ENCODE measurements at places on chromosomes 7 and 10. TPM values are rescaled to one million over a fixed set of nuclear protein-coding genes. Genes with fewer than 3 reads are reported as not detected.

DNA sequence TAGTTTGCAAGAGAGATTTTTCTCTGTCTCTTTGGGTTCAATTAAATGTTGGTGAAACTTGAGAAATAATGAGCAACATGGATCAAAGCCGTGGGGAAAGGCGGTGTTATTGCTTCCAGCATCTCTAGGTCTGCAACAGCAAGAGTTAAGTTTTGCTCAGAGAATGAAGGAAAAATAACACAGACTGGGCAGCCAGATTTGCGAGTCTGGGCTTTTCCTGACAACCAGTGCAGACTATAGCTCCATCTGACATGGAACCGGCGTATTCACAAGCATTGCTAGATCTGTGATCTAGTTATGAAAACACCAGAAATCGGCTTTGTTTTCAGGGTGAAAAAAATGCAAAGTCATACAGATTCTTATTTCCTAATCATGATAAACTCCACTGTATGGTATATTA is 110.4 kb downstream of the CAMK1D start:
- no peak for DNase-seq

DNA sequence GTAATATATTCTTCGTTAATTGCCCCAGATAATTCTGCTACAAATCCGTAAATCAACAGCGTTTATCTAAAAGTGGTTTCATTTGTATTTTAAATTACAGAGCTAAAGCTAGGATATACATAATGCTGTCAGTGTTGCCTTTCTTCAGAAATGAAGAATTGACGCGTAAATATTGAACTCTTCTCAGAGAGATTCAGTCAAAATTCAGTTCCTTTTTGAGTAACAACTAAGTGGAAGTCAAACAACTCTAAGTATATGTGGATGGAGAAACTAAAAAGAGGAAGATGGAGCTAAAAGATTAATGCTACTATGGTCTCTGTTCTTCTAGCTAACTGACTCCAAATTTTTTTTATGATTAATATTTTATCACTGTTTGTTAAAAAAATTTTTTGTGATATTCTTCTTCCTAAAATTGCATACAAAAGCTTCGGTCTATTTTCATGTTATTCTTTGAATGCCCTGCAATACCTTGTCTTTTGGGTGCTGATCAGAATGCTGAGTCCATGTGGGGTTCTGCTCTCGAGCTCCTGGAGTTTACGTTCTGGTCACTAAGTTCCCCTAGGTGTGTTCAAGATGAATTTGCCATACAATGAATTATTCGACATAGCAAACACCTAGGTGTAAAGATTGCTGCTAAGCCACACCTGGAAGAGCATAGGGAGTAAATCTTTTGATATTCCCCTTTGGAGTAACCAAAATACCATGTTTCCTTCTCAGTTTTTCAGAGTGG is 20.7 kb downstream of the MDFIC start:
- no peak for DNase-seq

GRCh38 chr10:58693919-58694318 is 181.2 kb downstream of the BICC1 start:
- DNase-seq: no peak

DNA sequence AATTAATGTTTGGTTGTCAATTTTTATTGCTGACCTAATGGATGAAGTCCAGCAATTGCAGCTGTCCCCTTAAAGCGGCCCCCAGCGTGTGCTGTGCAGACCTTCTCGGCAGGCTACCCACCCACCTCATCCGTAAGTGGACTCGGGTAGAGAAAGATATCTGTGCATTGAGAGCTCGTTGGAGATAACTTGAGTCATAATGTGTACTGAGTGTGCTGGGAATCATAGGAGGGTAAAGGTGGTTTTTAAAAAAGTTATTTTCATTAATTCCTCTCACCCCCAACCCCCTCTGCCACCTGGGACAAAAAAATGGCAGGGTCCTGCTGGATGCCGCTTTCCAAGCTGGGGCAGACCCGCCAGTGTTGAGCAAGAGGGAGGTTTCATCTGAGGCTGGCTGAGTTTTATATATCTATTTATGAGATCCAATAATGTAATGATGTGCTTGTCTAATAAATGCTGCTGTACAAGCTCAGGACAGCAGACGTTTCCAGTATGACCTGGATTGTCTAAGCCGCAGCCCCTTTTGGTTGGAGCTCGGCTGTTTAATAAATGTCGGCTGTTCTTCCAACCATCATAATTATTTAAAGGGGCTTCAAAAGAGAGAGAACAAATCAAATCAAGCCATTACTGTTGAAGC is 119.1 kb downstream of the NKX6-2 start:
- DNase-seq: no peak

DNA sequence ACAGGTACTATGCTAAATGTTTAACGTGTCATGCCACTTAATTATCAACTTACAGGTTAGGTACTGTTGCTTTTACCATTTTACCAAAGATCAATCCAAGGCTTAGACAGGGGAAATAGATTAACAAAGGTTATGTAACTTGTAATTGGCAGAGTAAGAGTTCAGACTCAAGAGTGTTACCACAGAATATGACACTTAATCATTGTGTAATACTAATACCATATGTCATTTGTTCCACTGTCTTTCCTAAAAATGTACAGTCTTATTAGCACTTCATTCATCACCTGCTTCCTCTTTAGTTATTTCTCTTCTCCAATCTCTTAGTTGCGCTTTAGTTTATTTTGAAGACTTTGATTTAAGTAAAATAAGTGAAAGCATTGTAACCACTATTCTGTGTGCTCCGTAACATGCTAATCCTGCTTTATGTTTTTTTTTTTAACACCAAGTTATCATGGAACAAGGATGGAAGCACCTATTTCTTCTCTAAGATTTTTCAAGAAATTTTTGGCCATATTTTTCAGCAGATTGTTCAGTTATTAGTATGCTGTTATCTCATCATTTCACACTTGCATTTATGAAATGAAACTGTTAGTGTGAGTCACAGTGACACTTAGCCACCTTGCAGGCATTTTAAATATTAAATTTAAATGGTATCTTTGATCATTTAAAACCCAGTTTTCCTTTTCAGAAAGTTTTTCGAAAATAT is 197.3 kb downstream of the PHF14 start:
- DNase-seq: no peak

GRCh38 chr7:22725585-22725984 is 1.4 kb upstream of the IL6 start:
- DNase-seq: no peak

- DNase-seq: no peak
Measured at GRCh38 chr10:29151005-29151404, 137.9 kb upstream of the LYZL1 start.

DNA sequence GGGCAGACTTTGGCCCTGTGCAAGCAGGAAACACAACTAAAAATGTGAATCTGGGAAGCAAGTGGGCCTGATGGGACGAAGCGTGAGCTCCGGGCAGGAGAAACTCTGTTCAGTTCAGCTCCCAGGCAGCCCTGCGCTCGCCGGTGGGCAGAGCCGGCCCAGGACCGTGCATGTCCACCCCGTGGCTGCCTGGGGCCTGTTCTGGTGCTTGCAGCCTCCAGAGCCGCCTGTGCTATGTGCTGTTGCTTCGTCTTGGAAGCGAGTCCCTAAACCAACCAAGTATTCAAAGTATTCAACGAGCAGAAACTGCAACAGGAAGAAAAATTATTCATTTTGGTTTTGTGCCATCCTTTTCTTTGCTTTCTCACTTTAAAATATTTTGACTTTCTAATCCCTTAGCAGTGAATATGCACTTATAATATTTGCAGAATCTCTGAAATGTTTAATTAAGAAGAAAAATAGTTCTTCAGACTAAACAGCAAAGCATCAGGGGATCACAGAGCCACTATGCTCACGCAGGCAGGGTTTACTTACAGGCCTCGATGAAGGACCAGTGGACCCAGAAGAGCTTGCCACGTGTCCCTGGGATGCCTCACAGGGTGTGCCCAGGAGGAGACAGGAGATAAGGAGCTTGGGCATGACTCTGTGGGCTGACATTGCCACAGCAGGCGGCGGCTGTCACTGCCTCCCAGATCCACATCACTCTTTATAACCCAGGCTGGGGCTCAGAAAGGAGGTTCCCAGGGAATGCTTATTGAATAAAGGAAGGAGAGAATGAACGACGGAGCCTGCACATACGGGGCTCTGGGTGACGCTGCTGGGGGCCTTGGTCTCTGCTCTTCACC is 45.6 kb downstream of the VIPR2 start:
- no peak for DNase-seq

- DNase-seq: no peak
Measured at GRCh38 chr7:5532536-5533335, 109.1 kb upstream of the TNRC18 start.

- no peak for DNase-seq
Measured at GRCh38 chr7:25597946-25598345, 369.7 kb upstream of the NPVF start.

DNA sequence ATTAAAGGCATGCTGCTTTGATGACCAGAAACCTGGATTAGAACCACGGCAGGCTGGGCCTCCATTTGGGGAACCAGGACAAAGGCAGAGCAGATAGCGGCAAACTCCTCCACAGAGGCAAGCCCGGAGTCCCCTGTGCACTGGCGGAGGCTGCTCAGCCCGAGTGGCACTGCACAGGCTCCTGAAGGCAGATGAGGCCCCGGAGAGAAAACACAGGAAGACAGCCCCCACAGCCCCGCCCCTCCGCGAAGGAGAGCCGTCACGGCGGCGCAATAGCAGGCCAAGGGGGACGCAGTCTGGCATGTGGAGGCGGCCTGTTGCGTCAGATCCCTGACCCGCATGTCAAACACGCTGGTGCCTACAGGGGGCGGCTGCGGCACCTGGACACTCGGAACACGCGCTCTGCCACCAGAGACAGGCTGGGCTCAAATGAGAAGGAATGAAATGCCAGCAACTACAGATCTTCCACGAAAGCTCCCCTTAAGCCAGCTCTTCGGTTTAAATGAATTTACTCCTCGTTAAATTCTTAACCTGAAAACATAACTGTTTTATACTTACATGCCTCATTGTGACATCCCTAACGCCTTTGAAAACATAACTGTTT is 128.5 kb downstream of the MAD1L1 start:
- DNase-seq: peak; percentile 80

The TEX36 gene
- total RNA-seq: not detected

The DNTT gene
- not detected for total RNA-seq

The SEMA3E gene
- total RNA-seq: not detected

The PAPOLB gene
- total RNA-seq: 0.08 TPM

The TIMM23B gene
- 9.1 TPM for total RNA-seq

The CCL24 gene
- total RNA-seq: 0.47 TPM

The NPY4R2 gene
- total RNA-seq: not detected

The TBXAS1 gene
- total RNA-seq: 15.4 TPM

The MKI67 gene
- 0.25 TPM for total RNA-seq

All from liver (tissue), 10 donors.